Stimulated activated naive CD8-positive, alpha-beta T cell treated with anti-CD3 and anti-CD28 coated beads, Interleukin-15, Interleukin-2, amounts not matched to agents 100 U/mL and 50 U/mL, for 24 hours (primary cell): ENCODE measurements at places on chromosomes 3 and 15.
A peak's percentile ranks its signal among the peaks of the same experiment; 100 is the strongest.

DNA sequence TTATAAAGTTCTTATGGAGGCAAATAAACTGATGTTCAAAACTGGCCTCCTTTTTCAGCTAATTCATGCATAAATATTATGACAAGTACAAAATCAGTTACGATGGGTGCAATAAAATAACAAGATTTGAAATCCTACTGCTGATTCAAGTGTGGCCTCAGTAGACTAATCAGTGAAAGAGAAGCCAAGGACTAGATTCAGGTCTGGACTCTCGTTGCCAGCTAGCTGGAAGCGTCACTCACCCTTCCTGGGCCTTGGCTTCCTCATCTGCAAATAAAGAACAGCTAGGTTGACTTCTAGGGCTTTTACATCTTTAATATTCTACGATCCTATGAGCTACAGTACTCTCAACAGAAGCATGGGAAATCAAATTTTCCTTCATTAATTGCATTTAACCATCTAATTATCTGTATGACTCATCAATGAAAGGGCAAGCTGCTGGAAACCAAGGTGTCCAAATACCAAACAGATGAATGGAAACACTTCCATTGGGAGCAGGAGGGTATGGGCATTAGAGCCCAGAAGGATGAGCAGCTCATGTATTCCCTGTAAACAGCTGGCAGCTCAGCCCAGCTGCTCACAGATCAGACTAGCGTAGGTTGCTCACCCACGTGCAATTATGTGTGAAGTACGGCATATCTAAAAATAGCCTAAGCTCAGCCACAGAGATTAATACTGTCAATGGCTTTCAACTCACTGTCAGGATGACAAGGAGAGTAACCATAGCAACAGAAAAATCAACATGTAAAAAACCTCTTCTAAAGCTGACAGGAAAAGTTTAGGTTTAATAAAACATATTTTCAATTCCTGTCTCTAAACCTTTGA, 294.8 kb downstream of the PLCL2 start:
- DNase-seq, result no peak

DNA sequence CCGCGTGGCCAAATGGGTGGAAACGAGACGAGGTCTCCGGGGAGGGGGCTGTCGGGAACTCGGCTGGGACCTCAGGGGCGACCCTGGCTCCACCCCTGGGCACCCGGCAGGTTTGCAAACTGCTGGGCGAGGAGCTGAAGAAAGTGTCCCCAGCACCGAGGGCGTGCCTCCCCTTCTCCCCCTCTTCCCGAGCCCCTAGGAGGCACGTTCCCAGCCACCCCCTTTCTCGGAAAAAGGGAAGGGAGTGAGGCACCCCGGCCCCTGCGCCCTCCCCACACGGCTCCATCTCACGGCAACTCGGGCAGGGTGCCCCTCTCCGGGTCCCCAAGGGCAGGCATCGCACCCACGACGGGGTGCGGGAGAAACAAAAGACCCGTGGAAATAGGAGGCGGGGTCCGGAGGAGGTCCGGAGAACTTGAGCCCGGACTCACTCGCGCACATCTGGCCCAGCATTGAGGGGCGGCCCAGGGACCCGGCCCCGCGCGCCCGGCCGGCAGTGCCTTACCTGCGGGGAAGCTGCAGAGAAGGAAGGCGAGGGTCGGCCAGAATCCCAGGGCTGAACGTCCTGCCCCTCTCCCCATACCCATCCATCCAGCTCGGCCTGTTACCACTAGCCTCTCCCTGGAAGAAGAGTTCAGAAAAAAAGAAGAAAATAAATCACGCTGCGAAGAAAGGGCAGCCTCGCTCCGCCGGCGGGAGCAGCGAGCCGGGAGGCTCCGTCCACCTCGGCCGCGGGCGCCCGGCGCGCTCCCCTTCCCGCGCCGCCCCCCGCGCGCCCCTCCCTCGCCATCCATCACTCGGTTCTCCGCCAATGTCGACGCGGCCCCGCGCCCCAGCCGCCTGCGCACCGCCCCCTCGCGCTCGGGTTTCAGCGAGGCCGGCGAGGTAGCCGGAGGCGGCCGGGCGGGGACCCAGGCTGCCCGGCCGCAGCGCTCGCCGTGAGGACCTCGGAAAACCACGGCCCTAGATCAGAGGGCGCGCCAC, 16.3 kb downstream of the RGMA start:
- DNase-seq, result no peak

- no peak for DNase-seq
These were observed 207.2 kb upstream of the TPM1 start for GRCh38 chr15:62835351-62835750.

- DNase-seq, result peak; percentile 75
These were observed at the start of gene IGSF11 for GRCh38 chr3:119034256-119035013. TSS of gene IGSF11 (minus strand) at chr3:119034846. CDS start at chr3:119034582, 264 bp downstream.

- DNase-seq, result no peak
These were observed 948.2 kb downstream of the EPHA3 start for GRCh38 chr3:90055666-90056065.

DNA sequence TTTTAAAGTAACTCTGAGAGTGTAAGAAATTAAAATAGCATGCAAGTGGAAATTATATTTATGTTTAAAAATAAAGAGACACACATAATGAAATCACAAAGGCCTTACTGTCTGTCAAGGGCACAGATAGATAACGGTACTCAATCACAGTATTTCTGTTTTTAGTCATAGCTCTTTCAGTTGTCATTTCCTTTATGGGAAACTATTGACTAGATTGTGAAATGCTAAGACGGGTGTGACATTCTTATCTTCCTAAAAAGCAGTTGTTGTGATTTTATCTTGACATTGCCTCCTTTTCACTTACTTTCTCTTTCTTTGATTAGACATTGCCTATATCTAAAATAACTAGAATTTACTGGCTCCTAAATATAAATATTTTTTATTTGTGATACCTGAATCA, 100.1 kb upstream of the PLSCR5 start:
- DNase-seq, result no peak

- no peak for DNase-seq
These were observed 61.6 kb downstream of the ATP1B3 start for GRCh38 chr3:141938011-141938500.

GRCh38 chr3:66609660-66610561, 109.1 kb upstream of the LRIG1 start:
- no peak for DNase-seq

DNA sequence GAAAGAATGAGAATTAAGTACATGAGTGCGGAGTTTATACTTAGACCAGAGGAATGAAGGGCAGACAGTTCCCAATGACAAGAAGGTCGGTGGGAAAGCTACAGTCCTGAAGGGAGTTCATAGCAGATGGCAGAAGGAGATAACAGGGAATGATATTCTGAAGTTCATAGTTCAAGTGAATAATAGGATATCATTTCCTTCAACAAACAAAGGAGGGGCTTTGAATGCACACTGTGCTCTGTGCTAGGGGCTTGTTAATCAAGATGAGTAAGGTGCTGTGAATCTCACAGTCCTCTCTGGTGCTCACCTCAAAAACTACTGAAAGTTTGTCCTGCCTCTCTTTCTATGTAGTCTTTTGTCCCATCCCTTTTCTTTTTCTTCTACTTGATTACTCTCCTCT, 41.9 kb downstream of the SIDT1 start:
- DNase-seq, result no peak

DNA sequence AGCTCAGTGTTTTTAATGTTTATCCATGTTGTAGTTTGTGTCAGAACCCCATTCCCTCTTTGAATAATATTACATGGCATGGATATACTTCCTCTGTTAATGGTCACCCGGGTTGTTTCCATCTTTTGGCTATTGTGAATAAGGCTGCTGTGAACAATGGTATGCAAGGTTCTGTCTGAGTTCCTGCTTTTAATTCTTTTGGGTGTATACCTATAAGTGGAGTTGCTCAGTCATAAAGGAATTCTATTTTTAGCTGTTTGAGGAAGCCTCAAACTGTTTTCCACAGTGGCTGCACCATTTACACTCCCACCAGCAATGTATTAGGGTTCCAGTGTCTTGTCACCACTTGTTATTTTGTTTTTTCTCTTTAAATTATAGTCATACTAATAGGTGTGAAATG, 99.6 kb downstream of the SLC25A26 start:
- DNase-seq, result no peak

- peak; percentile 64 for DNase-seq
These were observed 560 bp downstream of the ST6GAL1 start for GRCh38 chr3:186930641-186931531.

GRCh38 chr3:124467980-124468902, 262.0 kb upstream of the UMPS start:
- peak; percentile 36 for DNase-seq

DNA sequence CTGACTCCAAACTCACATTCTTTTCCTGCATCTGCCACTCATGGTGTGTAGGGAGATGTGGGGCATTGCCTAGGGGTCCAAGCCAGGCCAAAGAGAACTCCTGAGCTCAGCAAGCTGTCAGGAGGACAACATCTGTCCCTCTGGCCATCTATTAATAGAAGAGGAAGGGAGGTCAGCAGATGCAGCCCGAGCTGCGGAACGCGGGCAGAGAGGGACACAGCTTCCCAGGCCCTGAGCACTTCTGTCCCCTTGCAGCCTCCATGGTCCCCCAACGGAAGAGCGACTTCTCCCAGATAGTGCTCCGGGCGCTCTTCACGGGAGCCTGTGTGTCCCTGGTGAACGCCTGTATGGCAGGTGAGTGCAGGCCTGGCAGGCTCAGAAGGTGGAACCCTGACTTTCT, 37.3 kb upstream of the PDE8A start:
- DNase-seq, result no peak

GRCh38 chr15:28006116-28006905, 92.8 kb downstream of the OCA2 start:
- no peak for DNase-seq

- DNase-seq, result no peak
These were observed 28.8 kb downstream of the KNG1 start for GRCh38 chr3:186746008-186746407.

DNA sequence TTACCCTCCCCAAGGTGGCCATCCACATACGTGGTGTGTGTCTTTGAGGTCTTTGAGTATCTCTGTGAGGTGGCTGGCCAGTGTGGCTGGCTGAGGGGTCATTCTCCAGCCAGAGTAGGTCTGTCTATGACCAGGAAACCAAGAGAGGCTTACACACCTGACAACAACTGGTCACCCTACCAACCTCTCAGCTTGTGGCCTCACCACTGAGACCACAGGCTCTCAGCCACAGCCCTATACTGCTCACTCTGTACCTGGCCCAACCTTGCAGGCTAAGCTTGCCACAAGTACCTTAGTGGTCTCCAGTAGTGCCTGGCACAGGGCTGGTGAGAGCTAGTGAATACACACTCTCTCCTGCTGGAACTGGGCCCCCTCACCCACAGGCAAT, 5.1 kb downstream of the HEMK1 start:
- DNase-seq, result peak; percentile 62

DNA sequence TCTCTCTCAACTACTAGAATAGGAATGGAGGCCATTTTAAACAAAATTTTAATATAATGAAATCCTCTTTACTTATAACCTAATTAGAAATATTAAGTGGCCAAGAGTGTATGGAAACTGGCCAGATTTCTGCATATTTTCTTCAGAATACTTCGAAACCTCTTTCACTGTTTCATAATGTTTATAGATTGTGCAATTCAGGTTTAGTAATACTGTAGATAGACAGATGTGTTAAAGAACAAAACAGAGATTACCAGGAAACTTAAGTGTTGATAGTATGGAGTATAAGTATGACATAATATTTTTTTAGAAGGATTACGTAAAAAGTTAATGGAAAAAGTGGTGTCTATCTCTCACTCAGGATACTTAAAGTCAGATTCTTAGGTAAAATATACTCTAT, 4.7 kb downstream of the ABHD5 start:
- DNase-seq, result no peak

DNA sequence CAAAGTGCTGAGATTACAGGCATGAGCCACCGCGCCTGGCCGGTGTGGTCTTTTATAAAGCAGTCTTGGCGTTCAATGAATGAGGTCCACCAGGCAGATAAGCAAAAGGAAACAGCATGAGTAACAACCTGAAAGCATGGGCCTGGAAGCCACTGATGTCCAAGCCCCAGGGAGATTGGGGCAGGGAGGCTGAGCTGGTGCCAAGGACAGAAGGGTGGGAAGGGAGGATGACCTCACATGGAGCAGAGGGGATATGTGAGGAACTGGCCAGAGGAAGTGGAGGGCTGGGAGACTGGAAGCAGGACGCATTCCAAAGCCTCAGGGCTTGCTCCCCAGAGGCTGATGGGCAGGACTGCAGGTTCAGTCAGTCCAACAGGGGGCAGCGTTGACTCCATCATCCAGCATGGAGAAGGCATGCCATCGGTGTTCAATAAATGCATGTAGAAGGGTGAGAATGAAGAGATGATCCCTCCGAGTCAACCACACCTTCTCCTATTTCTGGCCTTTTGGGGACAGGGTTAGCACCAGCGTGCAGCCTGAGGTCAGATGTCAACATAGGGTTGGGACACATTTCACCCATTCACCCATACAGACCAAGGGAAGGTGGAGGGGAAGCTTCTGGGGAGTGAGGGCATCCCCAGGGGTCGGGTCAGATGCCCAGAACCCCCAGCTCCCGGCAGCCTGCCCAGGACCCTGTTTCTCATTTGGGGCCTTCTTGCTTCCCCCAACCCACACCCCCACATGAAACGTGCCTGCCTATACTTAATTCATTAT, 14.8 kb downstream of the MYL3 start:
- DNase-seq, result peak; percentile 55

- DNase-seq, result no peak
These were observed 103.1 kb downstream of the ABHD5 start for GRCh38 chr3:43793648-43794372.

- no peak for DNase-seq
These were observed 107.4 kb downstream of the NR1D2 start for GRCh38 chr3:24052446-24052845.

GRCh38 chr3:98692787-98693473, 70.2 kb upstream of the ST3GAL6 start:
- DNase-seq, result no peak

DNA sequence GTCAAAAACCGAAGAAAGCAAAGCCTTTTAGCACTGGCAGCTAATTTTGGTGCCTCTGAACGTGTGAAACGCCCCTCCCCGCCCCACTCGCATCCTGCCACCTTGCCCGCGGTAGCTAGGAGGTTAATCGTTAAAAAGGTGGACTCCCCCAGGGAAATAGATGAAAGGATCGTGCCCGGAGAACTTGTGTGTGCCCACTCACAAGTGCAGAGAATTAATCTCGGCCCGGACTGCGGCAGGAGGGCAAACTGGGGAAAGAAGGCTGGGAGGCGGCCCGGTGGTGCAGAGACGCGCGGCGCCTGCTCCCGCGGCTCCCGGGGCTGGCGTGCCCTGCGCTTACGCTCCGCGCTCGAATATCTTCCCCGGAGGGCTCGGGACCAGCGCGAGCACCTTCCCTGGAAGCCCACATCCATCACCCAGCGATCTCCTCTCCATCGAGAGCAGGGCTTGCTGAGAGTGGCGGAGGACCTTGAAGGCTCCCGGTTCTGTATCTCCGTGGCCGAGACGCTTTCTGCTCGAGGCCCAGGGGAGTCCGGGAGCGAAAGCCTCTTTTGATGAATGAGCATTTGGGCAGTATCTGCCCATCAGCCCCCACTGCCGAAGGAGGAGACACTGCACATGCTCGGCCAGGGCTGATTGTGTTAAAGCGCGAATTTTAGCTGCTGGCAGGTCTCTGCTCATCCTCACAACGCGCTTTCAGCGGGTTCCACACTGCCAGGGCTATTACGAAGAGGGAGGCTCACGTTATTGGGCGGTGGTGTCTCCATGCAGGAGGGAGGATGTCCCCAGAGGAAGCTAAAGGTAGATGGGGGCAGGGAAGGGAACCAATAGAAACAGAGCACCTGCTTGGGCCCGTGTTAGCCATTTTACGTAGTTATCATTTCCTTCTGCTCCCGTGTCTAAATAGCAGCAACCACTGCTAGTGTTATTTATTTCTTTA, 1.3 kb upstream of the SPTSSB start:
- peak; percentile 26 for DNase-seq
